ENCODE measurements at places on chromosomes 4 and X. TPM values are rescaled to one million over a fixed set of nuclear protein-coding genes. Genes with fewer than 3 reads are reported as not detected.

The TREX2 gene
- total RNA-seq, result 2.8 TPM

The TEX13C gene
- total RNA-seq, result not detected

The ZC4H2 gene
- total RNA-seq, result 6.6 TPM

The GSX2 gene
- total RNA-seq, result not detected

The FGD1 gene
- total RNA-seq, result 2.2 TPM

The AP1S2 gene
- 50.1 TPM for total RNA-seq

The FAM149A gene
- 19.8 TPM for total RNA-seq

The DMRTC1B gene
- not detected for total RNA-seq

The CXCL6 gene
- not detected for total RNA-seq

The ERVMER34-1 gene
- not detected for total RNA-seq

The EVC2 gene
- 11.1 TPM for total RNA-seq

The GAGE2A gene
- total RNA-seq, result not detected

The GRK4 gene
- total RNA-seq, result 3.9 TPM

The IRS4 gene
- total RNA-seq, result not detected

The SPANXA1 gene
- not detected for total RNA-seq

The ARHGAP36 gene
- not detected for total RNA-seq

The PNMA3 gene
- not detected for total RNA-seq

The GAGE12H gene
- not detected for total RNA-seq

The TCEAL6 gene
- total RNA-seq, result not detected

The UGDH gene
- 54.6 TPM for total RNA-seq

The P2RY8 gene
- total RNA-seq, result 7.1 TPM

The TMEM35A gene
- 0.38 TPM for total RNA-seq

The DRD5 gene
- total RNA-seq, result not detected

The UGT2A2 gene
- not detected for total RNA-seq

The CNKSR2 gene
- 8.9 TPM for total RNA-seq

The IL2RG gene
- 40.3 TPM for total RNA-seq

The PRR32 gene
- not detected for total RNA-seq

The ZNF718 gene
- total RNA-seq, result 6.8 TPM

The ARL9 gene
- total RNA-seq, result not detected

The MAGEE2 gene
- not detected for total RNA-seq
